ENCODE measurements at places on chromosomes 3 and 15. TPM values are rescaled to one million over a fixed set of nuclear protein-coding genes. Genes with fewer than 3 reads are reported as not detected.

- DNase-seq = no peak
- no peaks in the 10 kb centered on the region for H3K27me3 ChIP-seq
- peaks cover 6% of the 10 kb centered on the region for H3K4me1 ChIP-seq
- H3K4me3 ChIP-seq = no peak overlapping the region
- no peak overlapping the region for H3K27ac ChIP-seq
Measured at GRCh38 chr3:50221411-50222168, 14.4 kb upstream of the GNAI2 start.

Gene PSTPIP1
- total RNA-seq = 94.2 TPM

Gene ATRIP
- total RNA-seq = 8.9 TPM

GRCh38 chr15:68646696-68647095 lies 67.9 kb downstream of the CORO2B start:
- DNase-seq = no peak
- no peak overlapping the region for H3K27ac ChIP-seq
- H3K4me3 ChIP-seq = no peak overlapping the region
- no peaks in the 10 kb centered on the region for H3K36me3 ChIP-seq
- no peaks in the 10 kb centered on the region for H3K4me1 ChIP-seq

- H3K4me3 ChIP-seq = no peak overlapping the region
- H3K36me3 ChIP-seq = no peaks in the 10 kb centered on the region
- H3K27me3 ChIP-seq = no peaks in the 10 kb centered on the region
- no peak overlapping the region for H3K27ac ChIP-seq
- no peaks in the 10 kb centered on the region for H3K4me1 ChIP-seq
Measured at GRCh38 chr3:14284694-14285547, 106.3 kb downstream of the LSM3 start.

Gene BRPF1
- 16.8 TPM for total RNA-seq

Gene SLC22A13
- total RNA-seq = not detected

DNA sequence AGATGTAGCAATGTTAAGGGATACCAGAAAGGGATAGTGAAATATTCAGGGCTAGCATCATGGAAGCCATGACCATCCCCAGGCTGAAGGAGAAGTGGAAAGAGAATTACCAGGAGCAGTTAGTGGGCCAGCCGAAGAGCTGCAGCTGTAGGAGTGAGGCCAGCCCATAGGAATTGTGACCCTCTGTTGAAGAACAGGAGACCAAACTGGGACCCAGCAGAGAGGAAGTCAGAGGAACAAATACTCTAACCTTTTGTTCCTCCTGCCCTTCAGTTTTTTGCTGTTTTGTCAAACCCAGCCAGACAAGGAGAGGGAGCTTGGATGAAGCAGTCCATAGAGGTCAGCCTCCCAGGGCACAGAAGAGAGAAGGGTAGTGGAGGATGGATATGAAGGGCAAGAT lies 115.4 kb downstream of the CLSTN2 start:
- DNase-seq = no peak
- no peaks in the 10 kb centered on the region for H3K4me1 ChIP-seq
- no peak overlapping the region for H3K4me3 ChIP-seq
- no peaks in the 10 kb centered on the region for H3K36me3 ChIP-seq

DNA sequence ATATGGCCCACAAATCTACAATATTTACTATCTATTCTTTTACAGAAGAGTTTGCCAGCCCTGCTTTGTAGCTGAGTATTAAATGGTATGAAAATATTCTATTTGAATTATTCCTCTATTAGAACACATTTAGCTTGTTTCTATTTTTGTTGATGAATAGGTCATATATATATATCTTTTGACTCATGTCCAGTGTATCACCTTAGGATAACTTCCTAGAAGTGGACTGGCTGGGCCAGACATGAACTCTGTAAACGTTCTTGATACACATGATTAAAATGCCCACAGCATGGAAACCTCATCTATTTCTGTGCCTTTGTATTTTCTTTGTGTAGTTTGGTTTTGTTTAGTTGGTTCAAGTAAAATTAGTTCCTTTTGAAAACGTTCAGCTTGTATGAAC lies 37.1 kb downstream of the DAZL start:
- no peak for DNase-seq
- no peak overlapping the region for H3K27ac ChIP-seq
- H3K27me3 ChIP-seq = peaks cover 4% of the 10 kb centered on the region
- no peak overlapping the region for H3K4me3 ChIP-seq
- no peaks in the 10 kb centered on the region for H3K36me3 ChIP-seq
- H3K4me1 ChIP-seq = no peaks in the 10 kb centered on the region

GRCh38 chr15:91465696-91466095 lies 365.6 kb downstream of the SV2B start:
- H3K27ac ChIP-seq = no peak overlapping the region
- DNase-seq = no peak
- no peak overlapping the region for H3K4me3 ChIP-seq

DNA sequence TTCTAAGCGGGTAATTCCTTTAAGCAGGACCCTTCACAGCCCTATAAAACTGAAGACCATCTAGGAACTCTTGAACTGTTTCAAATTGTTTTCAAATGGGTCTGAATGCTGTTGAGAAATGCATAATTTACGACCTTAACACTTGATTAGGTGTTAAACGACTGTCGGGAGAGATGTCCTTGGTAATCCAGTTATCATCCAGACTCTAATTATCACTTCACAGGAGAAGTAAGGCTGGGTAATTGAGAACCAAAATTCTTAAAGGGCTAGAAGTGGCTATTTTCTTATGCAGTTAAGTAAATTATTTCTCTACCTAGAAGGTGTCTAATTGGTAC lies 276.7 kb upstream of the TBC1D5 start:
- H3K27me3 ChIP-seq = peaks cover 11% of the 10 kb centered on the region
- no peak for DNase-seq
- no peak overlapping the region for H3K27ac ChIP-seq
- no peaks in the 10 kb centered on the region for H3K4me1 ChIP-seq
- H3K36me3 ChIP-seq = no peaks in the 10 kb centered on the region
- H3K4me3 ChIP-seq = no peak overlapping the region

GRCh38 chr3:130340766-130341165 lies 4.7 kb upstream of the COL6A5 start:
- no peak overlapping the region for H3K27ac ChIP-seq
- peaks cover 3% of the 10 kb centered on the region for H3K4me1 ChIP-seq
- no peaks in the 10 kb centered on the region for H3K36me3 ChIP-seq
- H3K4me3 ChIP-seq = no peak overlapping the region
- peaks cover 13% of the 10 kb centered on the region for H3K27me3 ChIP-seq

- H3K36me3 ChIP-seq = no peaks in the 10 kb centered on the region
- no peaks in the 10 kb centered on the region for H3K4me1 ChIP-seq
- H3K4me3 ChIP-seq = no peak overlapping the region
- no peak overlapping the region for H3K27ac ChIP-seq
- H3K27me3 ChIP-seq = no peaks in the 10 kb centered on the region
- no peak for DNase-seq
Measured at GRCh38 chr3:191373327-191373726, 43.0 kb upstream of the UTS2B start.

- no peak overlapping the region for H3K27ac ChIP-seq
- no peak overlapping the region for H3K4me3 ChIP-seq
- H3K27me3 ChIP-seq = peaks cover under 1% of the 10 kb centered on the region
- DNase-seq = no peak
- no peaks in the 10 kb centered on the region for H3K4me1 ChIP-seq
- no peaks in the 10 kb centered on the region for H3K36me3 ChIP-seq
Measured at GRCh38 chr3:140717921-140718320, 40.1 kb downstream of the TRIM42 start.

DNA sequence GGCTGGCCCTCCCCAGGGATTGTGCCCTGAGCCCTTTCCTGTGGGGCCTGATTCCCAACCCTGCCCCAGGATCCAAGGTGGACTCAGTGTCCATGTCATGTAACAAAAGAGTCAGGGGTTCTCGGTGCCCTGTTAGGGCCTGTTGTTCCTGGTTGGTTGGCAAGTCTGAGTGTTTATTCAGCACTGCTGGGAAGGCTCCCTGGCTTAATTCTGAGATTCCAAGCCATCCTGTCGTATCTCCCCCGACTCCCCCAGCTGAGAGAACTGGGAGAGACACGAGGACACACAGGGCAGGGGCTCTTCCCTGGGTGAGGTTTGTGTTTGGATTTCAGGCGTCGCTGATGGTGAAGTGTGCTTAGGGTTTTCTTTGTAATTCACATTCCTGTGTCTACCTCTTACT lies 78.3 kb downstream of the EEFSEC start:
- no peaks in the 10 kb centered on the region for H3K27me3 ChIP-seq
- DNase-seq = no peak
- H3K4me3 ChIP-seq = no peak overlapping the region
- H3K27ac ChIP-seq = no peak overlapping the region
- no peaks in the 10 kb centered on the region for H3K36me3 ChIP-seq
- peaks cover 9% of the 10 kb centered on the region for H3K4me1 ChIP-seq

GRCh38 chr15:60390871-60391501 lies 6.8 kb downstream of the ANXA2 start:
- DNase-seq = no peak
- H3K4me3 ChIP-seq = no peak overlapping the region
- H3K27ac ChIP-seq = no peak overlapping the region
- peaks cover 6% of the 10 kb centered on the region for H3K27me3 ChIP-seq
- H3K36me3 ChIP-seq = no peaks in the 10 kb centered on the region

- no peak overlapping the region for H3K4me3 ChIP-seq
- no peaks in the 10 kb centered on the region for H3K36me3 ChIP-seq
- H3K27ac ChIP-seq = no peak overlapping the region
- DNase-seq = no peak
- H3K4me1 ChIP-seq = no peaks in the 10 kb centered on the region
- no peaks in the 10 kb centered on the region for H3K27me3 ChIP-seq
Measured at GRCh38 chr3:8341821-8342247, 159.8 kb upstream of the LMCD1 start.

Gene GHSR
- total RNA-seq = not detected

Gene CHRFAM7A
- total RNA-seq = not detected

DNA sequence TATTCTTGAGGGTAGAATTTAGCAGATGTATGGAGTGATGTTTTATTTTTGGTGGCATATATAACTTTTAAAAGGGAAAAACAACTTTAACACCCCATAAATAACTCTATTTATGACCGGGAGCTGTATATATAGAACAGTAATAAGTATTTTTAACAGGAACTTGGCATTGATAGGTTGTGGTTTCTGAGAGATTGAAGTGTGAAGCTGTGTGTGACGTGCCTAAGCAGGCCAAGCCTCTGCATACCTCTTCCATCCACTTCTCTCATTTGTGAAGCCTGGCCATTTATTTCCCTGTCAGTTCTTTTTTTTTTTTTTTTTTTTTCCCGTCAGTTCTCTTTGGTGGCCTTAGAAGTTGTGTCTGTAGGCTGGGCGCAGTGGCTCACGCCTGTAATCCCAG lies 23.0 kb downstream of the RBM5 start:
- peaks cover 55% of the 10 kb centered on the region for H3K36me3 ChIP-seq
- no peak overlapping the region for H3K27ac ChIP-seq
- no peaks in the 10 kb centered on the region for H3K27me3 ChIP-seq
- no peak for DNase-seq
- H3K4me3 ChIP-seq = no peak overlapping the region
- H3K4me1 ChIP-seq = no peaks in the 10 kb centered on the region

Gene PLCB2
- total RNA-seq = 55.0 TPM

Gene MOBP
- total RNA-seq = not detected

GRCh38 chr15:45174069-45174468 lies 13.7 kb downstream of the SHF start:
- no peaks in the 10 kb centered on the region for H3K36me3 ChIP-seq
- H3K27me3 ChIP-seq = no peaks in the 10 kb centered on the region
- no peak for DNase-seq
- H3K4me3 ChIP-seq = no peak overlapping the region

- peaks cover 3% of the 10 kb centered on the region for H3K27me3 ChIP-seq
- H3K4me3 ChIP-seq = no peak overlapping the region
- no peaks in the 10 kb centered on the region for H3K4me1 ChIP-seq
Measured at GRCh38 chr15:89799011-89799911, 15.4 kb downstream of the ANPEP start.

Gene CELSR3
- 4.9 TPM for total RNA-seq

DNA sequence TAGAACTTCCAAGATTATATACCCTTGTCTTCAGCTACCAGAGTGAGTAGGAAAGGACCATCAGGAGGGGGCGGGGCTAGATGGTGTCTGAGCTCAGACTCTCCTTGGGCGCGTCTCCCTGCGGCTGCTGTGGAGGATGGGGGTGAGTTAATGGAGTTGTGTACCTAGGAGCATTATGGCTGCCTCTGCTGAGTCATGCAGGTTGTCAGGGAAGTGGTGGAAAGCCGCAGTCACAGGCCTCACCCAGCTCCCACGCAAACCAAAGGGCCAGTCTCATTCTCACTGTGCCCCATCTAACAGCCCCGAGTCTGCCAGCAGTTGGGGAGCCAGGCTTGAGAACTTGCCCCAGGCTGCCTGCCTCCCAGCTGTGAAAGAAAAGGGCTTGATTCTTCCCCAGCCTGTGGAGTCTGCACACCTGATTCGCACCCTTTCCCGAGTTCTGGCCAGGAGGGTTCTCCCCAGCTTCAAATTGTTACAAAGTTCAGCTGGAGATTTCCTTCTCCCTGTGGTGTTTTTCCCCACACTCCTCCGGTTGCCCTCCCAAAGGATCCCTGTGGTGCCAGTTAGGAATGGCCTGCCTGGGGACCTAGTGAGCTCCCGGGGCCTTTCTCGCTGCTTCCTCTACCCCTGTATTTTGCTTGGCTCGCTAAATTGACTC lies 143.3 kb downstream of the HCN4 start:
- DNase-seq = no peak
- no peaks in the 10 kb centered on the region for H3K4me1 ChIP-seq
- peaks cover 2% of the 10 kb centered on the region for H3K36me3 ChIP-seq
- no peaks in the 10 kb centered on the region for H3K27me3 ChIP-seq
- H3K4me3 ChIP-seq = no peak overlapping the region

Gene PIK3CB
- 19.2 TPM for total RNA-seq

- no peaks in the 10 kb centered on the region for H3K4me1 ChIP-seq
- H3K4me3 ChIP-seq = no peak overlapping the region
- H3K27me3 ChIP-seq = peaks cover 6% of the 10 kb centered on the region
- no peaks in the 10 kb centered on the region for H3K36me3 ChIP-seq
- no peak for DNase-seq
Measured at GRCh38 chr15:79121571-79121970, 31.0 kb upstream of the RASGRF1 start.

DNA sequence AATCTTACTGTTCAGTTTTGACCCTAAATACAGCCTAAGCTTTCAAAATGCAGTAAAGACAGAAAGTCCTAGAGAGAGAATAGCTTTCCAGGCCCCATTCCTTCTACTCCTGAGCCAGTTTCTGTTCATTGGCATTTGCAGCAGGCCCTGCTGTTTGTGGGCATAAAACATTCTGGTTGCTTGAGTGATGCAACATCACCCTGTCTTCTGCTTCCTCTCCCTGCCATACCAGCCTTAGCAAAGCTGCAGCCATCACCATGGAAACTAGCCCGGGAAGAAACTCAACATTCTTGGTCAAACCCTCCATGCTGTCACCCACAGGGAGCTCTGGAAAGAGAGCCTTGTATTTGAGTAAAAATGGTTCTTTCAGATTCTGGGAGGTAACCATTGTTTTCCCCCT lies 325.7 kb downstream of the MAGI1 start:
- no peaks in the 10 kb centered on the region for H3K4me1 ChIP-seq
- H3K27me3 ChIP-seq = peaks cover 4% of the 10 kb centered on the region
- no peaks in the 10 kb centered on the region for H3K36me3 ChIP-seq
- DNase-seq = no peak
- H3K4me3 ChIP-seq = no peak overlapping the region

Gene EOGT
- total RNA-seq = 4.8 TPM

- H3K36me3 ChIP-seq = no peaks in the 10 kb centered on the region
- H3K4me1 ChIP-seq = no peaks in the 10 kb centered on the region
- no peak overlapping the region for H3K27ac ChIP-seq
- DNase-seq = no peak
Measured at GRCh38 chr3:123816673-123817207, 67.4 kb downstream of the MYLK start.

Gene THRB
- not detected for total RNA-seq

GRCh38 chr3:190847436-190847835 lies 15.1 kb downstream of the GMNC start:
- DNase-seq = no peak
- H3K4me1 ChIP-seq = no peaks in the 10 kb centered on the region
- H3K27me3 ChIP-seq = peaks cover 5% of the 10 kb centered on the region
- H3K4me3 ChIP-seq = no peak overlapping the region
- no peak overlapping the region for H3K27ac ChIP-seq

All from activated naive CD4-positive, alpha-beta T cell treated with anti-CD3 and anti-CD28 coated beads for 36 hours (primary cell).